ENCODE measurements at places on chromosomes 1 and 21.

DNA sequence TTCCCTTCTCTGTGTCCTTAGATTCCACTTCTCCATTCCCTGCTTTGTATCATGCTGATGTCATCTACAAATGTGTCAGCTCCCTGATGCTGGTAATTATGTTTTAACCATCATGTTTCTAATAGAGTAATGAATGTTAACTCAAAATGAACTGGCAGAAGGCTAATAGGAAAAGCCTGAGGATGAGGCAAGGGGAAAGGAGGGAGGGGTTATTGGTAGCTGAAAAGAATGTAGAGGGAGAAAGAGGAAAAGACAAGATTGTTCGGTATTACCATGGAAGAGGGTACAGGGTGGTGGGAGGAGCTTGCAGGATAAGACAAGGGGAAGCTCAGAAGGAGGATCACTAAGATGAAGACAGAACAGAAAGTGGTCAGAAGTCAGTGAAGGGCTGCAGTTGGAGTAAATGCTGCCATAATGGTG, 150.9 kb downstream of the ZC3H11B start:
- no peak for DNase-seq

DNA sequence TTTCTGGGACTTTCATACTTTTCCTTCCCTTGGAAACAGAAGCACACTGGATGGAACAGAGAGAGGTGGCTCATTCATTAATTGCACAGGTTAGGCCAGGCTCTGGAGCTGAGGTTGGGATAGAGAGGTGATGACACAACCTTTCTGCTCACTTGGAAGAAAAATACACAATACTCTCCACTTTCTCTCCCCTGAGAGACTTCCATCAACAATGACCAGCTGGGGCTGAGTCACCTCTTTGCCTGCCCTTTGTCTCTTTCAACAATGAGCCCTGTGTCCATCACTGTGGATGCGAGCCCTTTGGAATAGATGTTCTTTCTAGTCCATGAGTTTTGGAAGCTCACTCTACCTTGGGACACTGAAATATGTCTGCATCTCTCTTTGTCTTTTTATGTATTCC, 43.1 kb downstream of the ATP2B4 start:
- no peak for DNase-seq

DNA sequence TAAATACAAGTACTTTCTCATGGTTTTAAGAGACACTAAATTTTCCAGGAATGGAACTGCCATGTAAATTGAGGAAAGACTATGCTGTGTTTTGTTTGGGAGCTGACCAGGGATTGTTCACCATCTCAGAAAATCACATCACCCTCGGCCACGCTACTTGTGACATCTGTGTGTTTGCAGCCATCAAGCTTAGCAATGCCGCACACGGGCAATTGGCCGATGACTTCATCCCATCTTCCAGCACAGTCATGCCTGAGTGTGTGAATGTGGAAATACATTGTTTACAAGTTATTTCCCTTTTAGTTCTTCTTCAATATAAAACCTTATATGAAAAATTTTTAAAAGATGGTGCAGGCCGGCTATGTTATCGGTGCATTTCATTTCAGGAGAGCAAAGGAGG, 121.6 kb downstream of the GLIS1 start:
- no peak for DNase-seq

DNA sequence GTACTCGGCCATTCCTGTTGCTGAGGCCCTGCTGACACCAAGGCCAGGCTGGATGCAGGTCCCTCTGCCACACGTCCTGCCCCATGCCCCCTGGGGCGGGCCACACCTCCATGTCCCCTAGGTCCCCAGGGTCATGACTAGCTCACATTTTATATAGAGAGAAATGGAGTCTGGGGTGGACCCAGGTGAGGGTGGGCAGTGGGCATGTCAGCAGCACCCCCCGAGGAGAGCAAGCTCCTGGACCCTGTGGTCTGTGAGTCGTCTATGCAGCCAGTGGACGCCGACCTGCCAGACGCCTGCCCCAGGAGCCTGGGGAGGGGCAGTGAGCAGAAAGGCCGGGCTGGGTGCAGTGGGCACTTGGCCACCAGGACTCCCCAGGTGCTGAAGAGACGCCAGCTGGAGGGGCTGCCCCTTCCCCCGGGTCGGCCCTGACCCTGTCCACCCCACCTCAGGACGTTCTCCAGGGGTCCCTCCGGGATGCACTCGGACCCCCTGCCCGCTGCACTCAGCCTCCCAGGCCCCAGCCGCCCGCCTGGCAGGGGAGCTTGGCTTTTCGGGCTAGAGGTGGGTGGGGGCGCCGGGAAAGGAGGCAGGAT, 15.9 kb downstream of the SAMD11 start:
- no peak for DNase-seq

DNA sequence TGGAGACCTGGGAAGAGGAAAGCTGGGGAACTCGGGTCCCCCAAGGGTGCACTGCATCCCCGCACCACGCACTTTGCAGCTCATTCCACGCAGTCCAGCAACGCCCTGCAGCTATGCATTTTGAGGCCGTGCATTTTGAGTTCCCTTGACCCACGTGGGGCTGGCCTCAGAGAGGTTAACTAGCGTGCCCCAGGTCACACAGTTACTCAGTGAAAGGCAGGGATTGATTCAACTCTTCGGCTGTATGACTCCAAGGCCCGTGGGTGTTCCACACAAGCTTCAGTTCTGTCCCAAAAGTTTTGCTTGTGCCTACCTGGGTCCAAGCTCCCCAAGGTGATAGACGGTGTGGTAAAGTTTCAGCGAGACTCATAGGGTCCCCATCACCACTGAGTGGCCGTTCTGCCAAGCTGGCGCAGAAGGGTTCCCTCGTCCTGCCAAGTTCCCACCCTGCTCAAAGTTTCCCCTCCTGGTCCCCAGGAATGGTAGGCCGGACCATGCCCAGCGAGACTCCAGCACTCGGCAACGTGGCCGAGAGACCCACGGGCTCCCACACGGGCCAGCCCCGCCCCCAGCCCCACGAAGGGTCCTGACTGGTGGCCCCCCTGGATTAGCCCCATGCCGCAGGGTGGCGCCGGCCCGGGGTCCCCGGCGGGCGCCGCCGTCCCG, 611 bp downstream of the HSPG2 start:
- DNase-seq: no peak

GRCh38 chr1:193939585-193939984, 753.2 kb upstream of the B3GALT2 start:
- DNase-seq: no peak

DNA sequence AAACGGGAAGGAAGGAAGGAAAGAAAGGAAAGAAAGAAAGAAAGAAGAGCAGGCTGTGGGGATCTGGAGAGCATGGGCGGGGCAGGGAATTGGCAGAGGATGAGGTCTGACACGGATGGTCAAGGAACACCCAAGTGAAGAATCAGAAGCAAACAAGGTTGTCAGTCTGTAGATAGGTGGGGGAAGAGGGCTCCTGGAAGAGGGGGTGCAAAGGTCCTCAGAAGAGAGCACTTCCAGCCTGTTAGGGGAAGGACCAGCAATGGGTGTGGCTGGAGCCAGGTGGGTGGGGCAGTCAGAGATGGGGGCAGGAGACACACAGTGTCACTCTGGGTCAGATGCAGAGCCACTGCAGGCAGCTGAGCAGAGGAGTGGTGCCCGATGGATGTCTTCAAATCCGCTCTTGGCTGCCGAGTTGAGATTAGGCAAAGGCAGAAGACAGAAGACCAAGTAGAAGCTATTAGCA, 11.0 kb upstream of the PLA2G2C start:
- DNase-seq: no peak

GRCh38 chr1:26336477-26337205, 17.3 kb downstream of the CRYBG2 start:
- peak; percentile 75 for DNase-seq

DNA sequence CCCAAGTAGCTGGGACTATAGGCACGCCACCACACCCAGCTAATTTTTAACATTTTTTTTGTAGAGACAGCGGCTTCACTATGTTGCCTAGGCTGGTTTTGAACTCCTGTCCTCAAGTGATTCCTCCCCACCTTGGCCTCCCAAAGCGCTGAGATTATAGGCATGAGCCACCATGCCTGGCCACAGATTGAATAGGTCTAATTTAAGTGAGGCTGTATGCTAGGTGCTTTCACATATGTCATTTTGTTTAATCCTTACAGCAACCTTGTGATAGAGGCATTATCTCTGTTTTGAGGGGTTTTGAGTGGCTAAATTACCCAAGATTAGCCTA, 7.2 kb downstream of the INTS3 start:
- no peak for DNase-seq

DNA sequence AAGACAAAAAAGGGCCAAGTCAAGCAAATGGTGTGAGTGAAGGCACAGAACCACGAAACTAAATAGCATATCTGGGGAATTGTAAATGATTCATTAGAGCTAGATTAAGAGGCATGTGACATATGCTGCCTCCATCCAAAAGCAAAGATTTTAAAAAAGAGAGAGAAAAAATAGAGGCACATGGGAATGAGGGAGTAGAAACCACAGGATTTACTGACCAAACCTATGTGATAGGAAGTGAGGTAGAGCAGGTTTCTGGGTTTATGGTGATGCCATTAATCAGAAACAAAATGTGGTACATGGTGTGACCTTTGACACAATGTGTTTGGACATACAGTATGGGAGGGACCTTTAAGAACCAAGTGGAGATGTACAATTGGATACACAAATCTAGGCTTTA, 13.6 kb downstream of the C1orf52 start:
- DNase-seq: no peak

DNA sequence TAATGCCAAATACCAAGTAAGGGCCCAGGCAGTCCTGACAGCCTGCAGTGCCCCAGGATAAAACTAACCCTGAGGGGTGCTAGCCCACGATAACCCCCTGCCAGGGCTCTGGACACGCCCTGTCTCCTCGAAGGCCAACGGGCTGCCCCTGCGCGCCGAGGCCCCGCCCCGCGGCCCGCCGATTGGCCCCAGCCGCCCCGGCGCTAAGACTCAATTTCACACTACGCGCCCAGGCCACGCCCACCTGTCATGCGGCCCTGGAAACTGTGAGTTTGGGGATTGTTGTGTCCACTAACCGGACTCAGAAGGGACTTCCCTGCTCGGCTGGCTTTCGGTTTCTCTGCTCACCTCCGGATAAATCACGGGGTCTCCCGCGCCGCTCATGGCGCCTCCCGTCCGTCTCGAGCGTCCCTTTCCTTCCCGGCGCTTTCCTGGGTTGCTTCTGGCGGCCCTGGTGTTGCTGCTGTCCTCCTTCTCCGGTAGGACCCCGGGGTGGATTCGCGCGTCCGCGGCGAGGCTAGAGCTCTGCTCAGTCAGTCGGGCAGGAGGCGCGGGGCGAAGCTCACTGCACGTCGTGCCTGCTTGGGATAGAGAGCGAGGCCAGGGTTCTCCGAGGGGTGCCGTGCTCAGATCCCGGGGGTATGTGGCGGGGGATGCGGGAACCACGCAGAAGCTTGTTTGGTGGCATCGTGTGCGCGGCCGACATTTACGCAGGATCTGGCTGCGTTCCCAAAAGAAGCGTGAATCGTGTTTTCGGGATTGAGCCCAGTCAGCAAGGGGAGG, at the start of gene CR1L:
CR1L (plus strand) TSS at position 282 of the 783 bp plus-strand sequence; CDS start at position 383, 101 bp downstream.
- peak; percentile 56 for DNase-seq

DNA sequence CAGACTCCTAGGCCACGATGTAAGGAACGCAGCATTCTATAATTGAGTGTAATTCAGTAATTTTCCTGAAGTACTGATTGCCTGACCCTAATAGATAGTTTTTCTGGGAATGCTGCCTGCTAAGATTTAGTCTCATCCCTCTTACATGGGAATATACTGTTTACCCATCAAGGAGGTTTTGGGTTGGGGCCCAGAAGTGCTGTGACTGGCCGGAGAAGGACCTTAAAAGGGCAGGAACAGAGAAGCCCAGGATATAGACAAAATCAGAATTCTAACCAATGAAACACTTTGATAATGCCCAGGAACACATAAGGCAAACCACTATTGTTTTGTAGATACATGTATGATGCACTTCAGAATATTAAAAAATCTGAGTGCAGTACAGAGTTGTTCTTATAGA, 111.6 kb downstream of the RGS2 start:
- DNase-seq: no peak
